Activated CD4-positive, alpha-beta memory T cell treated with anti-CD3 and anti-CD28 coated beads, Interleukin-2, amount 10 ng/mL, durations not matched to agents 7 days and 5 days (primary cell): ENCODE measurements at places on chromosomes 5 and 9. TPM values are rescaled to one million over a fixed set of nuclear protein-coding genes. Genes with fewer than 3 reads are reported as not detected.

GRCh38 chr5:142143878-142144277, 35.3 kb downstream of the NDFIP1 start:
- no peaks in the 10 kb centered on the region for H3K27me3 ChIP-seq
- no peak overlapping the region for H3K4me3 ChIP-seq
- H3K27ac ChIP-seq, result no peak overlapping the region
- peaks cover 36% of the 10 kb centered on the region for H3K36me3 ChIP-seq
- no peak for DNase-seq

DNA sequence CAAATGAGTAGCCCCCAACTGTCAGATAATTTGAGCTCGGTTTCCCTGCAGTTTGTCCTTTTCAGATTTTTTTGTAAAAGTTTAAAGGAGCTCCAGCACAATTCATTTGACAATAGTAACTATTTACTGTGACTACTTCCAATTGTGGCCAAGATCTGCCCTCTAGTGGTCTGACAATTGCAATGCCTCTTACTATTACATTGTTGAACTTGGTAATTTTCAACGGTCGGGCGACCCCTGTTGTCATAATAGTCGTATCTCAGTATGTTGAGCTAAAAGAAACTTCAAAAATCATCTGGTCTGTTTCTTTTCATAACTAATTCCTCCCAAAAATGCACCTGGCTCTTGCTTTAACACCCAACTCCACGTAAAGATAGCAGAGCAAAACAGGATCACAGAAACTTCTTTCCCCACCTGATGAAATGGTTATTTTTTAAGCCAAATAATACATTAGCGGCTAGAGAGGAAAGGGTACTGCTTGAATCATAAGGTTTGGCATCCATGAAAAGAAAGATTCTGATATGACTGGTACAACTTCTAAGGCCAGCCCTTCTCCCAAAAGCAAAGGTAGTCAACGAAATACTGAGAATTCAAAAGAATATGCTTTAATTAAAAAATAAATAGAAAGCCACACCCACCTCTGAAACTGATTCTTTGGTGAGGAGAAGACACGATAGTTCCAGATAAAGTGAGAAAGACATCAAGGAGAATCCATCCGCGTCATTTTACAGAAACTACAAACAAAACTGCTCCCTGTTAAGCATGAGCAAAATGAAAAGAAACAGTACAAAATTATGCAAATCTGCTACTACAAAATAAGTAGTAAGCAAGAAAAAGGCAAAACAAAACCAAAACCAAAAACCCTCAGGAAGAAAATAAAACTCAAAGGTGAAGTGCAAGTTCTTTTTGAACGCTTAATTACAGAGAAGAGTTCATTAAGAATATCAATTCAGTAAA, 76.9 kb upstream of the HTR4 start:
- H3K36me3 ChIP-seq, result no peaks in the 10 kb centered on the region
- peaks cover 19% of the 10 kb centered on the region for H3K4me1 ChIP-seq
- peaks cover 12% of the 10 kb centered on the region for H3K27me3 ChIP-seq
- H3K4me3 ChIP-seq, result peak overlapping the region; percentile 78
- DNase-seq, result peak; percentile 76

Gene NPR3
- not detected for total RNA-seq

GRCh38 chr5:135887447-135887864, 8.2 kb downstream of the IL9 start:
- H3K36me3 ChIP-seq, result no peaks in the 10 kb centered on the region
- H3K27ac ChIP-seq, result no peak overlapping the region
- peaks cover 49% of the 10 kb centered on the region for H3K27me3 ChIP-seq
- H3K4me3 ChIP-seq, result no peak overlapping the region
- DNase-seq, result peak; percentile 70
- H3K4me1 ChIP-seq, result peaks cover 23% of the 10 kb centered on the region

Gene TRIM36
- total RNA-seq, result 0.45 TPM
